Amniotic stem cell (primary cell): ENCODE measurements at places on chromosomes 3 and 15.

DNA sequence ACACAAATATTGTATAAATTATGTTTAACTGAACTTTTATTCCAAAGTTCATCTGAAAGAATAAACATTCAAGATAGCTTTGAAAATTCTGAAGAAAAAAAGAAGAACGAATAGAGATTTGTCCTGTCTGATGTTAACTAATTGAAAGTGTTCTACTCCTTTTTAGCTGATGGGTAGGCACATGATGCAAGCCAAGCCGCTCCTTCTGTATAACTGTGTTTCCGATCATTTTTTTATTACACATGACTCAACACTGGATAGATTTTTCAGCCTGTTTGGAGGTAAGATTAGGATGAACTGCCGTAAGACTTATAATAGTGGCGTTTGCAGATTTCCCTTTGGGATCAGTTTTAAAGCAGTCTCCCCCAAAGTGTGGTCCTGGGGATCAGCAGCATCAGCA, 19.0 kb downstream of the NSUN3 start:
- no peak for DNase-seq

GRCh38 chr15:48842501-48842900, 31.6 kb upstream of the CEP152 start:
- no peak for DNase-seq

DNA sequence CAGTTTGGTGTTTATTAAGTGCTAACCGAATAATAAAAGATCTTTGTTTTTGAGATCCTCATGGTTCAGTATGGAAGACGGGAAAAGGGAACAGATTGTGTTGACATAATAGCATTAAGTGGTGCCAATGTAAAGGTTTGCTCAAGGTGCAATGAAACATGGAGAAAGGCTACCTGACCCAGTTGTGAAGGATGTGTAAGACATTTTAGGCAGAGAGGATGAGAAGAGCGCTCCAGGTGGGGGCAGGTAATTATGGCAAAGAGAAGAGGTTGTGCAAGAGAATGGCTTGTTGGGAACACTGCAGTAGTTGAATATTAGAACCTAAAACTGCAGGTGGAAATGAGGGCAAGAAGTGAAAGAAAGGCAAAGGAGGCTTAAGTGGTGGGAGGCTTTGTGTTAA, 140.8 kb downstream of the DIPK2A start:
- no peak for DNase-seq

- DNase-seq: no peak
These were observed 167.4 kb downstream of the NTRK3 start for GRCh38 chr15:88089024-88089620.

- DNase-seq: no peak
These were observed 52.7 kb downstream of the SACM1L start for GRCh38 chr3:45741742-45742460.

DNA sequence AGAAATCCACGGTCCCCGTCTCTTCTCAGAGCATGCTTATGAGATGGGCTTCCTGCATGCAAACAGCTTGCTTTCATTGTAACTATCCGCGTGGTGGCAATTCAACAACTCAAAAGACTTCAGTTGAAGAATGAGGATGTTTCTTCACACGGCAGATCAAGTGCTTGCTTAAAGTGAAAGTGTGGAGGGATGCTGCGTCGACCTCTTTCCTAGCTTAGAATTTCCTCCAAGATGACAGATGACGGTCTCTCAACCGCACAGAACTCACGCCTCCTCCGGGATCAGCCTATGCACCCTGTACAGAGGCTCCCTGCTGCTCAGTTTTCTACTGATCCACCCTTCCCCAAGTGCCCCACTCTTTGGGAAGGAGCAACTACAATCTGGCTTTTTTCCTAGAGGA, 47.8 kb downstream of the PCSK6 start:
- DNase-seq: no peak

DNA sequence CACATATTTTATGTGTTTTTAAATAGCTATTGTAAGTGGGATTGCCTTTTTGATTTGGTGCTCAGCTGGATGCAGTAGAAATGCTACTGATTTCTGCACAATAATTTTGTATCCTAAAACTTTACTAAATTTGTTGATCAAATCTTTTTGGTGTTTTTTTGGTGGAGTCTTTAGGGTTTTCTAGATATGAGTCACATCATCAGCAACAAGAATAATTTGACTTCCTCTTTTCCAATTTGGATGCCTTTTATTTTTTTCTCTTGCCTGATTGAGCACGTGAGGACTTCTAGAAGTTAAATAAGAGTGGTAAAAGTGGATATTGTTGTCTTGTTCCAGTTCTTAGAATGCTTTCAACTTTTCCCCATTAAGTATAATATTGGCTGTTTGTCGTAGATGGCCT, 51.3 kb downstream of the TLNRD1 start:
- DNase-seq: no peak

- no peak for DNase-seq
These were observed 10.9 kb upstream of the LYSMD4 start for GRCh38 chr15:99744142-99744541.

DNA sequence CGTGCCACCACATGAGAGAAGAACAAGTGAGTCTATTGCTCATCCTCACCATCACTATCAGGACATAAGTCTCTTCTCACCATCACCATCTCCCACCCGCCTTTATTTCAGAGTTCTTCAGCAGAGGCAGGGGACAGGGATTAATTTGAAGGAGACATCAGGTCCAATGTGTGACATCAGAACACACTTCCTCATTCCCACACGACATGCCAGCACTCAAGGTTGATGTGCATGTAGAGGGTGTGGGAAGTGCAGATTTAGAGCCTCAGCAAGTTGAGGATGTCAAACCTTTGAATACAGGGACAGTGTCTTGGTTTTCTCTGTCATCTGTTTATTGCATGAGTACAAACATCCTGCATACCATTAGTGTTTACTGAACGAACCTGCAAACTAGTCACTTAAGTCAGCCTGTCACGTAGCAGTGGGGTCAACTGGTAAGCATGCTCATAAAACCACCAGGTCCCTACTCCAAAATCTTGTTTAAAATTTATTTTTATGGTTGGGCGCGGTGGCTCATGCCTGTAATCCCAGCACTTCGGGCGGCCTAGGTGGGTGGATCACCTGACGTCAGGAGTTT, 104.4 kb downstream of the MYLK start:
- DNase-seq: no peak

DNA sequence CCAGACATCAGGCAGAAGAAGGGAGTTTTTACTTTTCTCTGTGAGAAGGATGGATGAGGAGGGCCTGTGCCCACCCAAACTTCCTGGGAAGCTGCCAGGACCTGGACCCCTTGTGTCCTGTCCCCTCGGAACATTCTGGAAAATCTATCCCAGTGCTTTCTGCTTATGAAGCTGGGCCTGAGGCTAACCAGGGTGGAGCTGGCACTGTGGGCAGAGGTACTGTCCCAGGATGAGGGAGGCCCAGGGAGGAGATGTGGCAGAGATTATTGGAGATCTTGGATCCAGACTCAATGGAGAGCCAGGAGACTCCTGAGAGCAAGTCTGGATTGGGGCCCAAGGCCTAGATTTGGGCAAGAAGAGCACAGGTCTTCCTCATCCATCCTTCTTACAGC, 44.4 kb downstream of the SPSB4 start:
- no peak for DNase-seq

GRCh38 chr3:99586701-99587100, 51.7 kb upstream of the COL8A1 start:
- no peak for DNase-seq

- no peak for DNase-seq
These were observed 42.6 kb downstream of the GOLIM4 start for GRCh38 chr3:168053115-168053514.

- DNase-seq: no peak
These were observed 212.8 kb upstream of the RORA start for GRCh38 chr15:61441891-61442290.

DNA sequence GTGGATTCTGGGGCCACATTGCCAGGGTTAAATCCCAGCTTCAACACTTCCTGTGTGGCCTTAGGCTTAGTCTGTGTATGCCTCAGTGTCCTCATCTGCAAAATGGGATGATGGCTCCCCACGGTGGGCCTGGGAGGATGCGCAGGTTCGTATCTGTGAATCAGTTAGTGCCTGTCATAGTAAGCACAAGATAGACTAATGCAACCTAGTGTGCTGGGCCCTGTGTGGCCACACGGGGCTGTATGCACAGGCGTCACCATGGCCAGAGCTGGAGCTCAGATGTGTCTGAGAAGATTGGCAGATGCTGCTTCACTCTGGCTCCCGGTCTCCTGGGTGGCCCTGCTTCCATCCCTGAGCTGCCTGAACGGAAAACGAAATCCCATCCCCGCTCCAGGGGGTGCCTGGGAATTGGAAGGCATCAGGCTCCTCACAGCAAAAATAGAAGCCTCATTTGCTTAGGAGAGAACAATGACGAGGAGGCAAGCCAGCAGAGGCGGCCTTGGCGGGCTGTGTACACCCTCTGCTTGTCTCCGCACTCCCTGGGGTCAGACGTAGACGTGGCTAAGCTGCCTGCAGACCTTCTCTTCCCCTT, 103.6 kb downstream of the APBA2 start:
- DNase-seq: no peak

- no peak for DNase-seq
These were observed 256.4 kb upstream of the MCTP2 start for GRCh38 chr15:93974804-93975481.

DNA sequence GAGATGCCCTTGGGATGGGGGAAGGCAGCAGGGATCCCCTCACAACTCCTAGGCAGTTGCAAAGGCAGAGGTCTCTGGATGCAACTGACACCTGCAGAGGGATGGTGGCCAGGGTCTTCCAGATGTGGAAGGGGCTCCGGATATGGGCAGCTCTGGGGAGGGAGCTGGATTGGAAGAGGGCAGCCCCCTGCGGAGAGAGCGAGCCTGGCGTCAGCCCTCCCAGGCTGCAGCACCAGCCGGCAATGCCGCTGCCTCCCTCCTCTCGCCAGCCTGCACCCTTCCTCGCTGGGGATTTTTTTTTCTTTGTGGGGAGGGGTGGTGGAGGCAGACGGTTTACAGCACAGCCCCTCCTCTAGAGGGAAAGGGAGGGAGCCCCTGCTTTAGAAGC, 1.6 kb downstream of the INSYN1 start:
- no peak for DNase-seq

GRCh38 chr3:14925729-14926591, 21.4 kb upstream of the NR2C2 start:
- DNase-seq: peak; percentile 14

DNA sequence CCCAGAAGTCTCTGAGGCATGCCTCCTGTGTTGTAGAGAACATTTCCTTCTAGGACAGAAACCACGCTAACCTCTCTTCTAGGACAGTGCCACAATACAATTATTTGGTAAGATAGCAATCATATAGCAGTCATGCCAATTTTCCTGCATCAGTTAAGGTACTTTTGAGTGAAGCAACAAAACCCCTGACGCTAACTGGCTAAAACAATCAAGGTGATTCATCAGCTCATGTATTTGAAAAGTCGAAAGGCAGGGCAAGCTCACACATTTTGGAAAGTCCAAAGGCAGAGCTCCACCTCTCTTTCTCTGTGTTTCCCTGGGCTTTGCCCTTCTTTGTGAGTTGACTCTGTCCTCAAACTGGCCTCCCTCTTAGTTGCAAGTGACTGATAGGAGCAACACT, 10.1 kb downstream of the TERC start:
- DNase-seq: no peak

DNA sequence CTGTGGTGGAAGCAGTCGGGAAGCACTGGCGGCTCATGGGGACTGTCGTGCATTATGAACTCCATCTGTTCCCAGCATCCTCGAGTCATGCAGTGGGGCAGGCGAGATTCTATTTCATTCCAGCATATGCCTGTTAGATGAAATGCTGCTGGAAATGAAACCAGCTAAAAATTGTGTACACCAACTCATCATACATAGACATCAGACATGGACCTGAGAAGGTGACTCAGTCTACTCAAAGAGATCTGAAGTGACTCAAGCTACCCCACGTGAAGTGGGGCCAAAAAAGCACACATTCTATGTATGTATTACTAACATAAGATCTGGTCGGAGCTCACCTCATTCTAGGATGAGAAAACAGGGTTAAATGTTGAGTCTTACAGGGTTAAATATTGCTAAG, 47.5 kb upstream of the FAM98B start:
- DNase-seq: no peak

DNA sequence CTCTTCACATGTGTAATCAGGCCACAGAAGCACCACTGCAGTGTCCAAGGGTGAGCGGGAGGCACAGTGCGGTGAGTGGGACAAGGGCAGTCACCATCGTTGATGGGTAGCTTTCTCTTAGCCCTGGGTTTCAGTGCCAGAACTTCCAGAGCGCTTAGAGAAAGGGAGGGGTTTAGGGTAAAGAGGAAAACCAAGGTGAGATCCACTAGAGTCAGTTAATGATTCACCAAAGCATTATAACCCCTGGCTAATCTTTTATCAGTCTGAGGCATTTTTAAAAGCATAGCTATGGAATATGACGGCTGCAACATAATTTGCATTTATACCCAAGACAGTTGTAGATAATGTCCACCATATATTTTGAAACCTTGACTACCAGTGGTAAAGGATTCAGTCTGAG, 94.8 kb downstream of the SHQ1 start:
- no peak for DNase-seq

DNA sequence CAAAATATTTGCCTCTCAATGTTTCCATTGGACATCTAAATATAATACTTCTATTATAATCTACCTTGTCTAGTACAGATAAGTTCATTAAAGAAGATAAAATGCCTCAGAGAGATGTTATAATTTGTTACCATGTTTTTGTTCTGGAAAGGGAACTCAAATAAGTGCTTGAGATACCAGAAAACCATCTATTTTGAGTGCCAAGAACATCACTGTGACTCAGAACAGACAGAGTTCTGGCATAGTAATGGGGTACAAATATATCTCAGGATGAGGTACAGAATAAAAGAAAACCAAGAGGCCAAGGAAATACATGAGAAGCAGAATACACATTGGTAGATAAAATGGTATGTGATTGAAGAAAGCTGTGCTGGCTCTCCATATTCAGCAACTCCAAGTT, 58.9 kb downstream of the IMPG2 start:
- no peak for DNase-seq

- peak; percentile 38 for DNase-seq
These were observed 124.2 kb downstream of the IMPG2 start for GRCh38 chr3:101195951-101196713.

GRCh38 chr3:3906171-3906570, 106.9 kb downstream of the LRRN1 start:
- DNase-seq: no peak

DNA sequence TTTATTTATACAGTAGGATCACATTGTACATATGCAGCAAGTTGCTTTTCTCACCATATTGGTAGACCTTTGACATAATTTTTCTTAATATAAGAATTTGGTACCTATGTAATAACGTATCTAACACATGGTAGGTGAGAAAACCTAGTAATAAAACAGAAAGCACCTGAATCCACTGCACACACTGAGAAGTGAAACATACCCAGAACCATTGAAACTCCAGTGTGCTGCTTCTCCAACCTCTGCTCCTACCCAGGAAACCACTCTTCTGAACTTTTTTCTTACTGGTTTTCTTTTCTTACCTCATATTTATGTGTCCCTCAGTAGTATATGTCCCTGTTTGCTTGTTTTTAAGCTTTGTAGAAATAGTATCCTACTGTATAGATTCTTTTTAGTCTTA, 293.0 kb downstream of the UBE2E2 start:
- DNase-seq: no peak

DNA sequence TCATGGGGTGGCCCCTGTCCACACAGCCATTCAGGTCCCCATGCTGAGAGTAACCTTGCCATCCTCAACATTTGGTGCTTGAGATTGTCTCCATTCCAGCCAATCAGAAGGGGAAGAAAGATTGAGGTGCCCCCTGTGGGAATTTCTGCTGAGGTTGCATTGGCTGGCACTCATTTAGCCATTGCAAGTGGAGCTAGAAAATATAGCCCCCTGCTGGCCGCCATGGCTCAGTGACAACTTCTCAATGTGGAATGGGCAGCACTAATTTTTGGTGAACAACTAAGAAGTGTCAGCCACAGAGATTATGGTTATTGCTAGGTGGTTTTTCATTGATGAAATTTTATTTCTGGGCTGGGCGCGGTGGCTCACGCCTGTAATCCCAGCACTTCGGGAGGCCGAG, 22.0 kb downstream of the COL6A6 start:
- no peak for DNase-seq
